ENCODE measurements at places on chromosomes 11 and 22.

DNA sequence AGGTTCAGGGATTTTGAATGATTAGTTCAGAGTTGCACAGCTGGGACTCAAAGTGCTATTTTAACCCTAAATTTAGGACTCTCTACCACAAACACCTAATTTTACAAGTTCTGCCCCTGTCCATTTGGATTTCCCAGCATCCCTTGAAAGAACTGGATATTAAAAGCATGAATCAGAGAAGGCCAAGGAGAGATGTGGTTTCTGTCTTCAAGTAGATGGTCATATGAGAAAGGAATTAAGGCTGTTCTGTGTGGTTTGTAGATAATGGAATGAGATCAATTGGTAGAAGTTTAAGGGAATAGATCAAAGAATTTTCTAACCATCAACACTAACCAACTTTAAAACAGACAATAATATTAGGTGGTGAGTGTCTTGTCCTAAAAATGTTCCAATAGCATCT, 106.4 kb upstream of the TENM4 start:
- no peak for DNase-seq

DNA sequence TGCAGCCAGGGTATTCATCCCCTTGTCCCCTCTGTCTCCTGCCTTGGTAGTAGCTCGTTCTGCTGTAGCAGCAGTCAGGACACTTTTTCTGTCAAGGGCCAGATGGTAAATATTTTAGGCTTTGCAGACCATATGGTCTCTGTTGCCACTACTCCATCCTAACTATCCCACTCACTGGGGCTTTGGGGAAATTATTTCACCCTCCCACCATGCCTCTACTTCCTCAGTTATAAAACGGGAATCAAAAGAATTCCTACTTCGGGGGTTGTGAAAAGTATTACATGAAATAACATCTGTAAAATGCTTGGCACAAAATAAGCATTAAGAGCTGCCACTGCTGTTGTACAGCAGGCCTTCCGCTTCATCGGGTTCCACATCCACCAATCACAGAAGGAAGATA, 89.9 kb upstream of the LDLRAD3 start:
- peak; percentile 31 for DNase-seq

- DNase-seq, result no peak
Observed at GRCh38 chr22:35728639-35729308, 11.1 kb downstream of the APOL5 start.

DNA sequence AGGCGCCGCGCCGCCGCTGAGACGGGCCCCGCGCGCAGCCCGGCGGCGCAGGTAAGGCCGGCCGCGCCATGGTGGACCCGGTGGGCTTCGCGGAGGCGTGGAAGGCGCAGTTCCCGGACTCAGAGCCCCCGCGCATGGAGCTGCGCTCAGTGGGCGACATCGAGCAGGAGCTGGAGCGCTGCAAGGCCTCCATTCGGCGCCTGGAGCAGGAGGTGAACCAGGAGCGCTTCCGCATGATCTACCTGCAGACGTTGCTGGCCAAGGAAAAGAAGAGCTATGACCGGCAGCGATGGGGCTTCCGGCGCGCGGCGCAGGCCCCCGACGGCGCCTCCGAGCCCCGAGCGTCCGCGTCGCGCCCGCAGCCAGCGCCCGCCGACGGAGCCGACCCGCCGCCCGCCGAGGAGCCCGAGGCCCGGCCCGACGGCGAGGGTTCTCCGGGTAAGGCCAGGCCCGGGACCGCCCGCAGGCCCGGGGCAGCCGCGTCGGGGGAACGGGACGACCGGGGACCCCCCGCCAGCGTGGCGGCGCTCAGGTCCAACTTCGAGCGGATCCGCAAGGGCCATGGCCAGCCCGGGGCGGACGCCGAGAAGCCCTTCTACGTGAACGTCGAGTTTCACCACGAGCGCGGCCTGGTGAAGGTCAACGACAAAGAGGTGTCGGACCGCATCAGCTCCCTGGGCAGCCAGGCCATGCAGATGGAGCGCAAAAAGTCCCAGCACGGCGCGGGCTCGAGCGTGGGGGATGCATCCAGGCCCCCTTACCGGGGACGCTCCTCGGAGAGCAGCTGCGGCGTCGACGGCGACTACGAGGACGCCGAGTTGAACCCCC, 798 bp downstream of the BCR start:
- peak; percentile 68 for DNase-seq

DNA sequence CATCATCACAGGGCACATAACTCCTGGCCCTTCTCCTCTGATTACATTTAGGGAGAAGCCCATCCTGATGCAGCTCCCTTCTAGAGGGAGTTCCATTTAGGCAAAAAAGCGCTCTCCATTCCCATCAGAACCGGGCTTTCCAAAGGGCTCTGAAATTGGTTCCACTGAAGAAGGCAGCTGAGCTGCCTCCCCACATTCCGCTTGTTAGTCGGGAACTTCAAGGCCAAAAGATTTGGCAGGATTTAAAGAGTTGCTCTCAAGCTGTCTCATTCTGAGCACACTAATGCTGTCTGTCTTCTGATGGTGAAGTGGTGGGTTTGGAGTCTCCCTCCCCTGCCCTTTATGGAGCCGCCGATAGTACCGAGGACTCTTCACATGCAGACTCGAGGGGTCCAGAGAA, 26.6 kb upstream of the CABP7 start:
- DNase-seq, result no peak

GRCh38 chr11:45886816-45887520, 1.5 kb downstream of the MAPK8IP1 start:
- DNase-seq, result peak; percentile 25

GRCh38 chr11:129731316-129731715, 84.3 kb upstream of the TMEM45B start:
- no peak for DNase-seq

GRCh38 chr11:97140885-97141494, 751.2 kb downstream of the JRKL start:
- DNase-seq, result no peak

DNA sequence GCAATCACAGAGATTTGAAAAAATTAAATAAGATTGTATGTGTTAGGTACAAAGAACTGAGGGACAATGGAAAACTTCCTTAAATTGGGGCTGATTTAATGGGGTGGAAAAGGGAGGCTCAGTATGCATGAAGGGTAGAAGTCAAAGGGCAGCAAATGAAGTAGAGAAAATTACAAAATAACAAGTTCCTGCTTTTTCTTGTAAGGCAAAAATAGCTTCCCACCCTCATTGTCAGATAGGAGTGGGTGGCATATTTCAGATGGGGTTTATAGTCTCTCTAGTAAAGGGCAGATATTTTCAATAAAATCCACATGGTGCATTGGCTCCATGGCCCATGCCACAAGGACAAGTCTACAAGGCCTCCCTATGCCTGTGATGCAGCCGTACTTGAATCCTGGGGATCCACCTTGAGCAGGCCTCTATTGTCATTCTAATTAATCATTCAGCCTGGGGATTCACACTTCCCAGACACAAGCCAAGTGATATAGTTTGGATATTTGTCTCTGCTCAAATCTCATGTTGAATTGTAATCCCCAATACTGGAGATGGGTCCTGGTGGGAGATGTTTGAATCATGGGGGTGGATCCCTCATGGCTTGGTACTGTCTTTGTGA, 36.7 kb upstream of the SESN3 start:
- DNase-seq, result no peak

DNA sequence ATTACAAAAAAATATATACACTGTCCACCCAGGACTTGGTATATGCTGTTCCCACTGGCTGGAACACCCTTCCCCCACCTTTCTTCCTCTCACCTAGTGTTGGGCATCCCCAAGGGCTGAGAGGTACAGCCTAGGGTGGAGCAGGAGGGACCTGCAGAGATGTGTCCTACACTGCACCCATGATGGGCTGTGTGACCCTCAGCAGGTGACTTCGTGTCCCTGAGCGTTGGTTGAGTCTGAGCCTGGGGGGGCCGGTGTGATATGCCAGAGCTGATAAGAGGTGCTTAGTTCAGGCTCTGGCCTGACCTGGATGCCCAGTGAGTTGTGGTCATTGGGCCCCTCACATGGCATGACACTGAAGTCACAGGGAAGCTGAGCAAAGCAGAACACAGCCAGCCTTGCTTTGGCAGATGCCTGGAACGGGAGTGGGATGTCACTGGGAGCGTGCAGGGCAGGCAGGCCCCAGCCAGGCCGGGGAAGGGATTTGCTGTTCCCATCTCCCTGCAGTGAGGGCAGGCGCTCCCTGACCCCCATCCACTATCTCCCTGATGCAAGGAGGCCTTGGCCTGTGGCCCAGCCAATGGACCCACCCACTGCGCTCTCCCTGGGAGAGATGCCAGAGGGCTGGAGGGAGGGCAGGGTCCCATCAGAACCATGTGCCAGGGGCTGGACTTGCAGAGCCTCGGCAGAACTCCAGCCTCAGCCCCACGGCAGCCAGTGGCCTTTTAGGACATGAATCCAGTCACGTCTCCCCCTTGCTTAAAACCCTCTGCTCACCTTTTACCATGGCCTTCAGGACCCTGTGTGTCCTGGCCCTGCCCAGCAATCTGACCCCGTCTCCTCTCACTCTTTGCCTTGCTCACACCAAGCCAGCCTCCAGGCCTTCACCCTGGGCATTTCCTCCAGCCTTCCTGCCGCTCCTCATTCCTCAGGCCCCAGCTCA, 138.9 kb downstream of the MN1 start:
- no peak for DNase-seq

GRCh38 chr11:17694494-17695110, 24.8 kb upstream of the MYOD1 start:
- no peak for DNase-seq

DNA sequence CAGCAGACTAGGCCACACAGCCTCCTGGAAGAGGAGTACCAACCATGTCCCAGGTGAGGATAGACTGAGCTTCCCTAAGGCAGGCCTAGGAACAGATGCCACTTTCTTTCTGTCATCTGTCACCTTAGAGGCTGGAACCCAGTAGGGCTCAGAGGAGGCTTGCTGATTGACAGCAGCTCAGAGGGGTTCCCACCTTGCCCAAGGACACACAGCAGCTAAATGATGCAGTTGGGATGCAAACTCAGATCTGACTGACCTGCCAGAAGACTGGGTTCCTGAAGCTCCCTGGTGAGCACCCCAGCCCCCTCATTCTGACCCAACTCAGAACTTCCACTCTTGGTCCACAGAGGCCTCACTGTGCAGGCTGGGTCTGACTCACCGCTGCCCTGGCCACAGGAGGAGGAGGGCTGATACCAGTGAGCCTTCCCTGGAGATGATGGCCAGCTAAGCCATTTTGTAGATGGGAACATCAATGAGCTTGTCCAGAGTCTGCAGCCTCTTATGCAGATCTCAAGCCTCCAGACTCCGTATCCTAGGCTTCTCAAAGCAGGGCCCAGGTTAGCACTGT, 14.0 kb downstream of the CAPN5 start:
- DNase-seq, result no peak

- no peak for DNase-seq
Observed at GRCh38 chr22:38215156-38216038, 13.6 kb downstream of the MAFF start.

GRCh38 chr22:31173386-31174145, 13.6 kb downstream of the RNF185 start:
- no peak for DNase-seq

DNA sequence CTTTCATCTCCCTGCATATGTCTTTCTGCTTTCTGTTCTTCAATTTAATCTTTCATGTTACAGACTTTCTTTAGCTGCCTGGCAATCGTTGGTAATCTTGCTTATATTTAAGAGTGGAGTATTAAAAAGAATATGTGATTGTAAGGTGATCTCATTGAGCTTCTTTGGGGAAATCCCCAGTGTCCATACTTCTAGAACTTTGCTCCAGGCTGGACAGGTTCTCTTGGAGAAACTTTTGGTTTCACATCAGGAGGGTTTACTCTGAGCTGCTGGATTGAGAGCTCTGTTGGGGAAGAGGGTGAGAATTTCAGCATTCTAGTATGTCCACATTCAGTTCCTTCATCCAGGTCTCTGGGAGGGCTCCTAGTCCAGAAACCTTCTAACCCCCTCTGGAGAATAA, 16.1 kb downstream of the LRRC75B start:
- no peak for DNase-seq

DNA sequence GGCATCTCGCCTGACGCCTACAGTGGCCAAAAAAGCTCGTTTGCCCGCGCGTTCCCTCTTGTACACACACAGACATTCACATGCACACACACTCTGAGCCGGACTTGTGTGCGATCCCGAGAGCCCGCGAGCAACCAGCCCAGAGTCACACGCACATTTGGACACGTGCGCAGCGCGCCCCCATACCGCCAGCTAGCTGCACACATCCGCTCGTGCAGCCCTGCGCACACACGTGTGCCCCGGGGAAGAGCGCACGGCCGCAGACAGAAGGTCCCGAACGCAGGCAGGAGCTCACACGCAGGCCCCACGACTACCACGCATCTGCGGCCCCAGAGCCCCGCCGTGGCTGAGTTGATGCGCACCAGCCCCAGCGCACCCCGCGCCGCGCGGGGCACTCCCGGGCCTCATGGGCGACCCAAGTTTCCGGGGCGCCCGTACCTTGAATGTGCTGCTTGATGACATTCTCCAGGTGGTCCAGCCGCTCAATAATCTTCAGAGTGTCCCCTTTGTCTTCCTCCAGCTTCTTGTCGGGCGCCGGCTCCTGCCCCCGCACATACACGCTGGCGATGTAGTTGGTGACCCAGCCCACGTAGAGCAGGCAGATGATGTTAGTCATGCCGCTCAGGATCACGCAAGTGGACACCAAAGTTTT, 758 bp downstream of the GALNT18 start:
- DNase-seq, result peak; percentile 81

- no peak for DNase-seq
Observed at GRCh38 chr11:84566671-84567070, 1060.5 kb downstream of the DLG2 start.

GRCh38 chr22:38504731-38505540, 1.2 kb downstream of the DDX17 start:
- DNase-seq, result peak; percentile 61

- DNase-seq, result no peak
Observed at GRCh38 chr11:19455731-19456130, 215.0 kb upstream of the E2F8 start.
